ENCODE measurements at places on chromosomes 11 and 22.

GRCh38 chr22:38222797-38223119 lies 21.0 kb downstream of the MAFF start:
- no peak for DNase-seq

- DNase-seq, result no peak
These were observed 27.0 kb downstream of the TRIM77 start for GRCh38 chr11:89737116-89737515.

GRCh38 chr11:66328031-66328301 lies 8.3 kb downstream of the RIN1 start:
- no peak for DNase-seq

DNA sequence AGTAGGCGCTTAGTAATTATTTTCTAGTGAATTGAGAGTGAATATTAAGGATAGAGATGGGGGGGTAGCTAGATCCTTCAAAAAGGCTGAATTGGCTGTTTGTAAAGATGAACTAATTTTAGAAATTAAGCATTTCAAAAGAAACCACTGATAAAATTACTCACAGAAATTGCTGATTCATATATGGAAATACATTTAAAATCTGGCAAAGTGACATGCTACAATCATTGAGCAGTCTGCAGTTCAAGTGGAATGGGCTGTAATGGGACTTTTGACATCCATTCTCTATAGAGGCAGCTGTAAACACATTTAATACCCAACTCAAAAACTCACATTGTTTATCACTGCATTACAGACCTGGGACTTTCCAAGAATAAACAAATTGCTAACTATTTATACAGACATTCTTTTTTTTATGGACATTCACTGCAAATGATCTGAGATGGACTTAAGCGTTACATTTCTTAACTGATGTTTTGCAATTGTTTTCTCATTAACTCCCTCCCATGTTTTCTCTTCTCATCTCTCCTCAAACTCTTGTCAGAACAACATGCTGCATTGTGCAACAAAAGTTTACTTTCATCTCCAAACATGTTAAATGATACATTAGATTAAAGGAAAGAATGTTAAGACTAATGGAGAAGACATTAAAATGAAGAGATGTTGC lies 42.1 kb upstream of the MMP7 start:
- DNase-seq, result no peak

DNA sequence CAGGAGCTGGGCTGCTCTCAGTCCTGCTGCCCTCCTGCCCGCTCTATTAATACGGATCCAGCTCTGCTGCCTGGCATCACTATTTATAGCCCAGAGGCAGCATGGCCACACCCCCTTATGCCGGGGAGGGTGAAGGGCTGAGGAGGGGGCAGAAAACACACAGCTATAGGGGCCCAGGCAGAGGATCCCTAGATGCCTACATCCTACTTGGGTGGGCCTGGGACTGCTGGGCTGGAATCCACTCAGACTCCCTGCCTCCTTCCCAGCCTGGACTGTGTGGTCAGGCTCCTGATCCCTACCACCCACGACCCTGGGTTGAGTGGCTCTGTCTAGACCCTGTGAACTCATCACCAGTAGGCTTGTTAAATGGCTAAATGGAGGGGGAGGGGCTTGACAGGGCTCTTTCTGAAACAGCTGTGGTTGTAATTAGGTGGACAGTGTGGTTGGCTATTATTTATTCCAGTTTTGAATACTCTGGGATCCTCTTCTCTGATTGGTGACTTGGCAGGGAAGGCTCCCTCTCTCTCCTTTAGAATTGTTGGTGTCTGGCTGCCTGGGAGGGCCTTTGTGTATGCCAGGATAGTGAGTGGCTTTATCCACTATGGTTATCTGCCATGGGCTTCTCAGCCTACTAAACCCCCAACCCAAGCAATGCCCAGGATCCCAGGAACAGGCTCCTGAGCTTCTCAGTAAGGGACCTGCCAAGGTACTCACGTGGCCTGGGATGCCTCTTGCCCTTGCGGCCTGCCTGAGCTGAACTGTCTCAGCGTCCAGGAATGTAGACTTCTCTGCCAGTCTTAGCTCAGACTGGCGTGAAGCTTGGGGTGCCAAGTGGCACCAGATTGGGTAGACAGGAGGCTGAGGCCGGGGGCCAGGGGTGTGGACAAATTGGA lies 15.2 kb downstream of the PHLDB1 start:
- DNase-seq, result peak; percentile 48

Data from RKO (cell line).